ENCODE measurements at places on chromosomes 11 and 22.

- no peak for DNase-seq
Observed at GRCh38 chr22:39294571-39295468, 24.6 kb downstream of the RPL3 start.

DNA sequence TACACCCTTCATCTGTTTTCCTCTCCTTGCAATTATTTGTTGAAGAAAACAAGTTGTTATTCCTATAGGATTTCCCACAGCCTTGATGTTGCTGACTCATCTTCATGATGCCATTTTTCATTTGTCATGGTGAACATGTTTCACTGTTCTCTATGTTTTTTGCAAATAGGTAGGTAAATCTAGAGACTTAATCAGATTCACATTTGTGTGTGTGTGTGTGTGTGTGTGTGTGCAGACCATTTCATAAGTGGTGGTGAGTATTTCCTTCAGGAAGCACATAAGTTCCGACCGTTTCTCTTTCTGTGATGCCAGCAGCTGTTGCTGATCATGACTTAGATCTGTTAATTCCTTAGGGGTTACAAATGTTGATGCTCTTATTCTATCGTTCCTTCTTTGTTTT is 80.3 kb upstream of the IZUMO1R start:
- DNase-seq: peak; percentile 59

DNA sequence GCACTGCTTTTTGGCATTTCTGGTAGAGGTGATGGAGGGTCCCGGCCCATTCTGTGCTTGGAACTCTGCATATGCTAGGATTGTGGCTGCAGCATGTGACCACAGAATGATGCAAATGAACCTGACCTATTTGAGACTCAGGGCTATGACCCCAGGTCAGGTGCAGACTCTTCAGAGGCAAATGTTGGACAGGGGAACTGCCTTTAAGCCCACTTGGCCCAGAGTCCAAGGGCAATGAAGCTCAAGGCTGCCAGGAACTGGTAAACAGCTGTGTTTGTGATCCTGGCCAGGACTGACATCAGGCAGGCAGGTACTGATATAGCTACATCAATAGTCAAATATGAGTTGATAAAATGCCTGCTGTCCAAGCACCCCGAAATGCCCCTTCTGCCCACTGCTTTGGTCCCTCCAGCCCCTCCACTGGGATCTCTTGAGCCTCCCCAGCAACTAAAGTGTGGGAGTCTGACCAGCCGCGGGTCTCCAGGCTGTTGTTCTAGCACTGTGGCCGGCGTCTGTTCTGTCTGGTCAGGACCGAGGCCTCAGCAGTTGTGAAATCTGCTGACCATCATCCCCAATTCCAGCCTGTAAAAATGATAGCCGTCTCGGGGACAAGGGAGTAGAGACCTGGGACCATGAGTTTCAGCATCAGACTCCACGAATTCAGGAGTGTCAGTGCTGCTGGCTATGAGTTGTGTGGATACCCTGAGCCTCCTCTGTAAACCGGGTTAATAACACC is 82.4 kb upstream of the EIF3D start:
- no peak for DNase-seq

DNA sequence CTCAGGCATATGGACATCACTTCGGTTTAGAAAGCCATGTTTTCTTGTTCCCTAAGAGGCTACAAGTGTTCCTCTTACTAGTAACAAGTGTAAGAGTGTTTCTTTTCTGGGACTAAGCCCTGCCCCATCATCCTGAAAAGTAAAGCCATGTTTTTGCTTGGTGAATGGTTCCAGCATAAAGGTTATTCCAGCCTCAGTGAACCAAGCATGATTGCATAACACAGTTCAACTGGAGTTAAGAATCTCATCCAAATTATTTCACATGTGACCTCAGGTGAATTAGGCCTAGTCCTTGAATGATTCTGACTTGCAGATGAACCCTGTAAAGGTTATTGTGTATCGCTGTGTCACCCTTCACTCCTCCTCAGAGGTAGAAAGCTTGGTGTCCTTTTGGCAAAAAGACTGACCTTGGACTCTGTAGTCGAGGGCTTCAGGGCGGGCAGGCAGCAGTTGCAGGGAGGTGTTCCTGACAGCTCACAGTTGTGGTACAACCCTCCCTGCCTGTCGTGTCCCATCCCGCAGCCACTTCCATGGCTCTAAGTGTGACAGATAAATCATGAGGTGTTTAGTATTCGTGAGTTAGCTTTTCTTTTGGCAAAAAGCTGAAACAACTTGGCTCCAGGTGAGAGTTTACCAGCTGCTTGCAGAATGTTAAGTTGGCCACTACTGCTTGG is 321.8 kb downstream of the CADM1 start:
- DNase-seq: no peak

DNA sequence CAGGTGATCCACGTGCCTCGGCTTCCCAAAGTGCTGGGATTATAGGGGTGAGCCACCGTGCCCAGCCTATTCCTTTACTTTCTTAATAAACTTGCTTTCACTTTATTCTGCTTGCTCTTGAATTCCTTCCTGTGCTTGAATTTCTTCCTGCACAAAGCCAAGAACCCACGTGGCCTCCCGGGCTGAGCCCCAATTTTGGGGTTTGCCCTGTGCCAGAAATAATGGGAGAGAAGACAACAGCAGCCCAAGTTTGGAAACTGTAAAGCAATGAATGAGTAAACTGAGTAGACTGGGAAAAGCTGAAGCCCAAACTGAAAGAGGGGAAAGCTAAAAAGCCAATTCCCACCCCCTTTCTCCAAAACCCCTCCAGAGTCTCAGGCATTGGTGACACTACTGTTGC is 136.4 kb downstream of the NECTIN1 start:
- DNase-seq: peak; percentile 62

DNA sequence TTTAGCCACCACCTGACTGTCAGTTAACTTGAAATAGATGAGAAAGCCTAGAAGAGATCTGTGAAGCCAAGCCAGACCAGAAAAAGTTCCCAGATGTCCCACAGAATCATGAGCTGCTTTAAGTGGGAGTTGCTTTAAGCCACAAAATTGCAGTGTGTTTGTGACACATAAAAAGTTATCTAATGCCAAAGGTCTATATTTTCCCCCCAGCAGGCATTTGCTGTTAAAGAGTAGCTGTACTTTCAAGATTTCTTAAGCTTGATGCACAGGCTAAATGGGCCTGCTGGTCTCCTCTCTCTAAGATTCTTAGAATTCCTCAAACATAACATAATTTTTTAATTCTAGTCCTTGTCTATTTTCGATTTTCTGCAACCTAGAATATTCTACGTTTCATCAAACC is 825.7 kb downstream of the FAM181B start:
- no peak for DNase-seq

DNA sequence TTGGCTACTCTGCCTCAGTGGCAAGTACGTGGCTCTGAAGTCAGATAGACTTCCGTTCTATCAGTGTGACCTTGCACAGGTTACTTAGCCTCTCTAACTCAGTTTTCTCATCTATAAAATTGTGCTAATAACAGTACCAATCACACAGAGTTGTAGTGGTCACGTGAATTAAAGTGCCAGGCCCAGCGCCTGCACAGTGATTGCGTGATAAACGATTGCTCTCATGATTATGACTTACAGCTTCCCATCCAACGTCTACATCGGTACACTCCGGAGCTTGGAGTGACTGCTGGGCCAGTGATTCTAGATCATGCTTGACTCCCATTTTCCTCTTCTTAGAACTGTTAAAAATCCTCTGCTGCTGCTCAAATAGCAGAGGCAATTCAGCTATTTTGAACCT is 221.8 kb downstream of the CEP164 start:
- no peak for DNase-seq

- no peak for DNase-seq
Observed at GRCh38 chr11:17747131-17747955, 12.8 kb downstream of the KCNC1 start.

- DNase-seq: no peak
Observed at GRCh38 chr11:87046824-87047223, 9.1 kb downstream of the TMEM135 start.

DNA sequence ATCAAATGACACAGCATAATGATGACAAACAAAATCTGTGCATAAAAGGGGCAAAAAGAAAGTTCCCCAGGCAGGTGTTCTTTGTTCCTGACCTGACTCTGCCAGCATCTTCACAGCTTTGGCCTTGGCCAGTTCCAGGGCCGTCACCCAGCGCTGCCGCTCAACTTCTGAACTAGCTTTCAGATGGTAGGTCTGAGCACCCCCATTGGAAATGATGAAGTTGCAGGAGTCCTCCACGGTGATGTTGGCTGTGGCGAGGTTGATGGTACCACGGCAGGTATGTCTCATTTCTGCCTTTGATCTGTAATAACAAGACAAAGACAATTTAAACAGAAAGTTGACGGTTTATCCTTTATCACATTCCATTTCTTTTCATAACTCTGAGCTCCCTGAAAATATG is 5.3 kb downstream of the OSBP start:
- no peak for DNase-seq

DNA sequence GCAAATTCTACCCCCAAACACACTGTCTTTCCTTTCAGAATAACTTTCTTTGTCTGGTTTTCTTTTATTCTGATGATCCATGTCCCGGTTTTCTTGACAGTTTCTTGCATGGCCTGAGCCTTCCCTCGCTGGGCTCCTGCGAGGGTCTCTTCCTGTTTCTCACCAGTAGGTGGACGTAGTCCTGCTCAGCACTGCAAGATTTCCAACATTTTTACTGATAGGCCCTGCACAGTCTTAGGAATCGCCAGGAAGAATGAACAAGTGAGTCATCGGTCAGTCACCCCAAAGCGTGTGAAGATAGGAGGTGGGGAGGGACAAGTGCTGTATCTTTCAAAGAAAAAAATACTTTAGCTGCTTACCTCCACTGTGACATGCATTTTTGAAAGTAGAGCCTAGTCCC is 16.9 kb upstream of the KIRREL3 start:
- no peak for DNase-seq

DNA sequence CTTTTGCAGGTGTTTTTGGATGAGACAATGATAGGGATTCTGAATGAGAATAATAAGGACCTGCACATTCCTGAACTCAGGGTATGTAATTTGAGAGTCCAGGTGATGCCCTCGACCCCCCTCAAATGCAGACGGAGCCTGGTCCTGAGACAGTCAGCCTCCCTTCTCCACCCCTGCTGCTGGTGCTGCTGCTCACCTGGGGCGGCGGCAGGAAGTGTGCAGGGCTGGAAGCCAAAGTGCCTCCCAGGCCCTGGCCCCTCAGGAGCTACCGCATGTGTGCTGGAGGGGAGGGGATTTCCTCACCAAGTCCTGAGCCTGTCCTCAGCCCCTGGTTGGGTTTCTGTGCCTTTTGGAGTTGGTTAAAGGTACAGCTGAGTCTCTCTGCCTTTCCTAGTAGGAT is 19.0 kb upstream of the GLB1L2 start:
- DNase-seq: no peak

- DNase-seq: no peak
Observed at GRCh38 chr11:1889224-1889930, 2.3 kb downstream of the PRR33 start.

DNA sequence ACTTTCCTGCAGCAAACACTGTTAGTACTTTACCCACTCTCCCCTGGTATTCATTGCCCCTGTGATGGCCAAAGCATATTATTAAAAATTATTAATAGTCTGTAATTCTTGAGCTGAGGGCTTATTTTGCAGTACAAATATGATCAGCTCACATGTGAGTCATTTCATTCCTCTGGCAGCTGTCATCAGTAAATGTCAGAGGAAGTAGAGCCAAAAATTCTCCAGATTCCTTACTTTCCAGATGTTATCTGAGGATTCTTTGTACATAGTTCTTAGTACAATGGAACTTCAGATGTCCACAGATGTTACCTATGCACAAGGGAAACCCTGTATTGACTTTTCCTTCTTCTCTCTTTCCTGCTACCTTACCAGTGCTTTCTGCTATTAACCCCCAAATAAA is 12.5 kb downstream of the OR5B3 start:
- DNase-seq: peak; percentile 68

- no peak for DNase-seq
Observed at GRCh38 chr11:293271-293851, 4.4 kb downstream of the PGGHG start.

DNA sequence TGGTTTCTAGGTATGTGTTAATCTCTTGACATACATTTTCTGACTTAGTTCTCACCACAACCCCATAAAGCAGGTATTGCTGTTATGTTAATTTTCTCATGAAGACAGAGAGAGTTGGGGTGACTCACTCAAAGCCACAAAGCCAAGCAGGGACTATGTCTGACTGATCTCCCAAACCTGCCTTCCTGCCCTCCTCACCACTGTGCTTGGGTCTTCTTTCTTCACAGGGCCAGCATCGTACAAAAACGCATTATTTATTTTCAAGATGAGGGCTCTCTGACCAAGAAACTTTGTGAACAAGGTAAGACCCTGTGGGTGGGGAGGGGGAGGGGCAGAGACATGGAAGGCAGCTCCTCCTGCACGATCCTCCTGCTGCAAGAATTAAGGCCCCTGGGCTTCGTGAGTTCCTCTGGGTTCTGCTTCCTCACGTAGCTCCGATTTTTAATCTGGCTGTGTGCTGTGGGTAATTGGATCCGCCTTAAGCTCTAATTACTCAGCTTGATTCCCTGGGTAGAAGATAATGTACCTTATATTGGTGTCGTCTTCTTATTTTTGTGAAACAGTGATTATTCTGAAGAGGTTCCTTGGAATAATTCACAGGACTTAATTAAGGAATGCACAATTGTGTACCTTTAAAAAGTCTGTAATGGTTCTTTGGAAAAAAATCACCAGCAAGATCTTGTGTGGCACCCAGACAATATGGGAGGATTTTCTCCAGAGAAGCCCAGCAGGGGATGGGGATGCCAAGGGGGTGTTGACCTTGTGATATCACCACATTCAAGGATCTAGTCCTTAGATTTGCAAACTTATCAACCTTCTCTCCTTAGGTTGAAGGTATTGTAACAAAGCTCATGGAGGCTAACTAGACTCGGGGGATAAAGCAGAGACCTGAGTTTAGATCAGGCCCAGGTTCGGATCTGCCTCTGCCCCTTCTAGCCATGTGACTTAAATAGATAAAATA is 112.9 kb downstream of the SPON1 start:
- no peak for DNase-seq

DNA sequence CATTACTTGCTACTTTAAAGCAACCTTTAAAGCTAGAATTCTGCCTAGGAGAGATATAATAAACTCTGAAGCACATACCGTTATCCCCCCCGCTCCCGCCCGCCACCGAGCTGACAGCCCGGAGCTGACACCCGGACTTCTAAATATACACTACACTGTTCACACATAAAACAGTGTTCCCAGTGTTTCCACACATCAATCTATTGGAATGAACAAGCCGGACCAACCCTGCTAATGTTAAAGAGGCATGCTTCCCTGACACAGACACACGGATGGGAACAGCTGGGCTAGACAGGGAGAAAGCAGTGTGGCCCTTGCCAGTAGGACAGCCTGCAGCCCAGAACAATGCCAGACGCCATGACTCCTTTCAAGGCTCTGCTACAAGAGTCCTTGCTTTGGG is 108.4 kb upstream of the CSNK2A3 start:
- DNase-seq: no peak

- no peak for DNase-seq
Observed at GRCh38 chr11:74417379-74417804, 19.2 kb upstream of the PGM2L1 start.

DNA sequence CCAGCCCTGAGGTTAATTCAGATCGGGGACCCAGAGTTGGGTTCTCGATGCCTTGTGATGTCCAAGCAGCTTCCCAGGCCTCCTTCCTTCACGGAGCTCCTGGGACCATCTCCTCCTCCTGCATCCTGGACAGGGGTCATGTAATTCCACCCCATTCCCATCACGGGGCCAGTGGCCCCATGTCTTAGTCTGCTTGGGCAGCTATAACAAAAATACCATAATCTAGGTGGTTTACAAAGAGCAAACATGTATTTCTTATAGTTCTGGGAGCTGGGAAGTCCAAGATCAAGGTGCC is 41.7 kb upstream of the PRDM11 start:
- no peak for DNase-seq
